ENCODE measurements at places on chromosomes 2 and 18.

- no peak for DNase-seq
Observed at GRCh38 chr2:29053670-29054400, 20.5 kb downstream of the PCARE start.

DNA sequence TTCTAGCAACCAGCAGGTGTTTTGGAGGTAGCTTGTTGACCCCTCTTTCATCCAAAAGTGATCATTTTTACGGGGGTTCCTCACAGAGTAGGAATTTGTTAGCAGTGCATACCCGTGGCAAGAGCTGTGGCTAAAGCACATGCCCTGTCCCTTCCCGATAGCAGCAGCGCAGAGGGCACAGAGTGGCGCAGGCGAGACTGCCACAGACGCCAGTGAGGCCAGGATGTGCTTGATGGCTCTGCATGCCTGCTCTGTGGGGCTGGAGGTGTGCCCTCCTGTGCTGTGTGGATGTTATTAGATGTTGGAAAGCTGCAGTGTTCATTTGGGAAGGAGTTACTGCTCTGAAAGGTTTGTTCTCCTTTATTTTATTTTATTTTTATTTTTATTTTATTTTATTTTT lies 153.6 kb downstream of the FAM210A start:
- DNase-seq: no peak

DNA sequence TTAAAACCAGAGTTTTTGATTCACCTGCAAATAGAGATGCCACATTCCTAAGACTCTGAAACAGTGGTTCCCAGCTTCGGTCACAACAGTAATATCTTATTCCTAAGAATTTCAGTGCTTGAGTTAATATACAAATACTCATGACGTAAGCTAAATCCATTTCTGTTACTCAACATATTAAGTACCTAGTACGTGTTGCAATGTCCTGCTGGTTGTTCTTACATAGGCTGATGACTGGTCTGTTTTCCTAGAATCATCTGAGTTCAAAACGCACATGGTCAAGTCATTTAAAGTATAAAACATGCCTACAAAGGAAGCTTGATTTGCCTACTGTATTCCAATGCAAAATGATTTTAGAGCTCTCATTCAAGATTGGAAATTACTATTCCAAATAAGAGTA lies 7.2 kb downstream of the NCL start:
- DNase-seq: no peak

GRCh38 chr2:16123421-16123820 lies 183.1 kb downstream of the MYCN start:
- no peak for DNase-seq

GRCh38 chr18:54825601-54826344 lies 2.5 kb upstream of the RAB27B start:
- no peak for DNase-seq

GRCh38 chr2:230968921-230969658 lies 26.8 kb upstream of the SPATA3 start:
- no peak for DNase-seq

DNA sequence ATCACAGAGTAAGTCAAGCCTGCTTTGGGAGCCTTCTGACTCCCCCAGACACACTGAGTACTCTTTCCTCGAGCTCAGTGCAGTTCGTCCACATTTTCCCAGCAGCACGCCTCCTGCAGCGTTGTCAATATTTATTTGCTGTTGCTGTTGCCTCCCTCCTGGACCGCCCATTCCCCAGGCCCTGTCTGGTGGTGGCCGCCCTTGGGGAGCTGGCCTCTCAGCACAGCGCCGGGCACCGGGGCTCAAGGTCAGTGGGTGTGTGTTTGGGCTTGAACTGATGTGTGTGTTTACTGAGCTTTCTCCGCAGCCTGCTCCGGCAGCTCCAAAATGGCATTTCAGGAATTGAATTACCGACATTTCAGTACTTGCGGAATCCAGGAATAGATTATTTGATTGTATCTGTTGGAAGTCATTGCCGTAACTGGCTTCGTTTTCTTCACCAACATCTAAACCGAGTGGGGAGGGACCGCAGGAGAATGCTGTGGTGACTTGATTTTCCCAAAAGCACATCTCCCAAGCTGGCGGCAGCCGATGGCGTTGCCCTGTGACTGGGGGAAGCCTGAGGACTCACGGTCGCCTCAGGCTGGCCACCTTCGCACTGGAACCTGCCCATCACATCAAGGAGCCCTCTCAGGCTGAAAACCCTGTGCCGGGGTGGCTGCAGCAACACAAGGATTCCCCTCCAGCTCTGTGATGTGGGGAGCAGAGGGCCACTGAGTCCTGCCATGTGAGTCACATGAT lies 66.0 kb downstream of the HPCAL1 start:
- no peak for DNase-seq

- DNase-seq: no peak
Observed at GRCh38 chr2:1990151-1990589, 245.9 kb upstream of the PXDN start.

DNA sequence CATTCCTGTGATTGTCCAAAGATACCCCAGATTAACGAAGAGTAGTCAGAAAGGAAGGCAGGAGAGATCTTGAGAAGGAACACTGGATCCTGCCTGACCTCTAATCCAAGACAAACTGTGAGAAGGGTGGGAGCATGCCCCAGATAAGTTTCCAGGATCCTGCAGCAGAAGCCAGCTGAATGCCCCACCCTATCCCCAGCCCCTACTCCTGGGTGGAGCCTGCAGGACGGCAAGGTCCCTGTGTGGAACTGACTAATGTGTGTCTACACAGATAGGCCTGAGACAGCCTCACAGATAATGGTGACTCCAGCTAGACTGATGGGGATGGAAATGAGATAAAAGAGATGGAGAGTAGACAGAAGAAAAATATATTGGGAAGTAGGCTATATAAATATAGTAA lies 174.3 kb downstream of the PDE1A start:
- DNase-seq: no peak

GRCh38 chr2:172046080-172046678 lies 39.1 kb upstream of the DLX1 start:
- DNase-seq: no peak

- no peak for DNase-seq
Observed at GRCh38 chr2:165803123-165803760, 9.2 kb upstream of the GALNT3 start.

GRCh38 chr2:119749477-119750012 lies 10.2 kb upstream of the PTPN4 start:
- no peak for DNase-seq

- DNase-seq: no peak
Observed at GRCh38 chr2:159077869-159078268, 109.4 kb downstream of the TANC1 start.

- no peak for DNase-seq
Observed at GRCh38 chr2:209114588-209115240, 309.1 kb upstream of the MAP2 start.

GRCh38 chr2:65137197-65137775 lies 7.4 kb upstream of the RAB1A start:
- no peak for DNase-seq

DNA sequence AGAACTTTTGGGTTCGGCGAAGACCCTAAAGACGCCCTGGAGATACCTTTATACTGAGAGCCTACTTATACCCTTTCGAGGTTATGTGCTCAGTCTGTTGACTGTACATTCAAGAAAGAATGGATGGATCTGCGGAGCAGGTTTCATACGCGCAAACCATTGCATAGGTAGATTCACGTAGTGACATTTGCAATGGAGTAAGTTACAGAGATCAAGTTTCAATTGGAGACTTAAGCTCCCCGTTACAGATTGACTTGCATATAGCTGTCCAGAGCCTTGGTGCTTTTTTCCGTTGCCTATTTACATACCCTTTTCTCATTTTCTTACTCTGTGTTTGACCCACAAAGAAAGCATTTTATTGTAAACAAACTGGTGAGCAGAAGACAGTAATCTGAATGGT lies 923 bp downstream of the PSMD1 start:
- no peak for DNase-seq

DNA sequence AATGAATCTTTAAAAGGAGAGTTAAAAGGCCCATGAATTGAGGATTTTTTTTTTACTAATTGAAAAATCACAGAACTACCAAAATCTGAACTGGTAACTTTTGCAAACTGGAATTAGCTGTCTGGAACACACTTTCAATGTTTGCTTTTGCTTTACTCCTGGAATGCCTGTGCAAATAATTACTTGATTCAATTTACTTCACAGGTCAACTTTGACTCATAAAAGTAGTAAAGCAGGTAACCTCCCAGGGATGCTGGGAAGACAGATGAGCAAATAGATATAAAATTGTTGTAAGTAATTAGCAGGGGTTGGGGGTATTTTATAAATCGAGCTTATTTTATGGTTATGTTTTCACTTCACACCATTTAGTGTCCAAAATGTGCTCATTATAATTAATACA lies 398.3 kb upstream of the HNRNPA3 start:
- no peak for DNase-seq

GRCh38 chr18:47731276-47731675 lies 199.2 kb downstream of the SMAD2 start:
- no peak for DNase-seq

DNA sequence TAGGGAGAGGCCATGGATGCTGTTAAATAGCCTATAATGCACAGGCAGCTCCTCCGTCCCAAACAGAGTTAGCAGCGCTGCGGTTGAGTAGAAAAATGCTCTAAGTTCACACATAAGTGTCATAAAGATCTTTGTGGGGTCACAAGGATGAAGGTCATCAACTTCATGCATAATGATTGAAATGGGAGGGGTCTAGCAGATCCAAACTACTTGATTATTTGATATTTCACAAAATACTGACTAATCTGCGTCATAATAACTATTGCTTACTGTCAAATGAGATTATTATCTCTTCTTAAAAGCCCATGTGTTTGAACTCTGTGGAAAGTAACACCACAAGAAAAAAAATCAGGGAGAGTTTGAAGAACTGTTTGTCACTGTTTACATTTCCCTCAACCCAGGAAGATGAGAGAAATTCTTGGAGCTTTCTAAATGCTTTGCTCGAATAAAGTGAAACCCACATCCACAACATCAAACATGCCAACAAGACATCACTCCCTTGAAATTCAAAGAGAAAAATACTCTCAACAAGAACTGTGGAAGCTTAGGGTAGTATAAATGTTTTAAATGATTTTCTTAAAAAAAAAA lies 50.5 kb upstream of the CREB1 start:
- DNase-seq: no peak
